ENCODE measurements at places on chromosomes 6 and 20.

- DNase-seq = no peak
Observed at GRCh38 chr20:53914091-53914780, 156.2 kb downstream of the BCAS1 start.

DNA sequence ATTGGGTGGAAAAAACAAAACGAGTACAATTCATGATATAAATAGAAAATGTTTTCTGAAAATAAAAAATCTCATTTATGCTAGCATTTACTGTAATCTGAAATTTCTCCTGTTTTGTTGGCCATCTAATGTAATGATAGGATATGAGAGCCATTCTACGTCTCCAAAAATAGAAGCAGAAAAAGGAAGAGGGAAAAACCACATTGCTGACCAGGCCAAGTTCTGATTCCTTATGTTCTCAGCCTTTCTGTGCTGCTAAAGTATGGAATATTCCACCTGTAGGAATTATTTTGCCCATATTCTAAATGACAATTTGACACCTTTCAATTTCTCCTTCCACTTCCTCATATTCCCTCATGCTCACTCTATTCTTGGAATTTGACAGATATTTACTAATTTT is 110.2 kb downstream of the TBXT start:
- no peak for DNase-seq

DNA sequence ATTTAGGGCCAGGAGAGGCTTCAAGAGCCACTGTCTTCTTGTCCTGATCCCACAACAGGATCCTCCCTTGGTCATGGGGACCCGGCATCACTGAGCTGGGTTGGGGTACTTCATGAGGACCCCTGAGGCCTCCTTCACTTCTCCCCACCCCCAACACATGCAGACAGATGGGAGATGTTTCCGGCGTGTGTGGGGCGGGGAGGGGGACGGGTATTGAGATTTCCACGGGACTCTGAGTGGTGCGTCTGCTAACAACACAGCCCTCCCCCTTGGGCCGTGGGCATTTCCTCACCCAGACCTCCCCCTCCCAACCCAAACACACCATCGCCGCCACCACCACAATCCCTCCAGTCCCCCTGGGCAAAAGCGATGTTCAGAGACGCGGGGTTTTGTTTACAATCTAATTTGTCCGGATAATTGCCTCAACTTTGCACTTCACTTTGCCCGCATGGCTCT is 906 bp upstream of the FOXP4 start:
- no peak for DNase-seq

DNA sequence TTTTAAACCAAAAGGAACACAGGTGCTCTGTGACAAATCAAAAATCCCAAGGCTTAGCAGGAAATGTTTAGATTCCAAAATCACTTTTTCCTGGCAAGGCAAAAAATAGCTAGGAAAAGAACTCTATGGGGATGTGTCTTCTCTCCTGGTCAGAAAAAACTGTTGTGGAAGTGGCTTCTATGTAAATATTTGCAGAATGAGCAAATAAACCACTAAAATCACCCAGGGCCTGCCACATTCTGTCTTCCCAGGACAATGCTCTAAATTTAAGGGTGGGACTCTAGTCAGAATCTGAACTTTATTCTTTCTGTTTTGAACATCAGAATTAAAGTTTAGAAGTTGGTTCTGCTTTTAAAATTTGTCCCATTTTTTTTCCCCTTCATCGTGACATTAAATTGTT is 29.3 kb downstream of the GCM1 start:
- DNase-seq = no peak

GRCh38 chr6:168190014-168190405 is 111.0 kb upstream of the FRMD1 start:
- DNase-seq = no peak

DNA sequence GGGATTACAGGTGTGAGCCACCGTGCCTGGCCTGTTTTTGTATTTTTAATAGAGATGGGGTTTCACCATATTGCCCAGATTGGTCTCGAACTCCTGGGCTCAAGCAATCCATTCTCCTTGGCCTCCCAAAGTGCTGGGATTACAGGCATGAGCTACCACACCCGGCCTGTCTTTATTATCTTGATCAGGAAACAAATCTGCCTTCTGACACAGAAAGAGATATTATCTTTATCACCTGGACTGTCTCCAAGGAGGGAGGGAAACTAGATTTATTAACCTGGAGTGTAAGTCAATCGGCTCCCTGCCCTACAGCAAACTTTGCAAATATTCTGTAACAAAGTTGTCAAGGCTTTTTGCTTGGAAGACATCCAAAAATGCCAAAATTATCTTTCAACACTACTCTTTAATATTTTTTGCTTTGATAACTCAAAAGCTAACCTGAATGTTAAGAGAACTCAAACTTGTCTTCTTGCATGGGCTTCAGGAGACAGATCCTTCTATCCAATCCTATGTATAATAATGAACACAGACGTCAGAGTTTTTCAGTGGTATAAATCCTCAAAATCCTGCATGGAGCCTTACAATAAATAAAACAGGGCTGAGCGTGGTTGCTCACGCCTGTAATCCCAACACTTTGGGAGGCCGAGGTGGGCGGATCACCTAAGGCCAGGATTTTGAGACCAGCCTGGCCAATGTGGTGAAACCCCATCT is 85.0 kb upstream of the LOC128125822 start:
- no peak for DNase-seq

GRCh38 chr20:31485450-31486339 is 10.6 kb downstream of the REM1 start:
- no peak for DNase-seq

- no peak for DNase-seq
Observed at GRCh38 chr6:82015526-82015925, 232.0 kb downstream of the IBTK start.

- DNase-seq = no peak
Observed at GRCh38 chr6:36301781-36302180, 31.9 kb downstream of the PNPLA1 start.

- no peak for DNase-seq
Observed at GRCh38 chr6:52213127-52213526, 27.0 kb downstream of the IL17A start.

GRCh38 chr6:36028088-36028876 is 674 bp downstream of the MAPK14 start:
- DNase-seq = peak; percentile 29

- DNase-seq = no peak
Observed at GRCh38 chr6:44667226-44667625, 279.7 kb downstream of the CDC5L start.

DNA sequence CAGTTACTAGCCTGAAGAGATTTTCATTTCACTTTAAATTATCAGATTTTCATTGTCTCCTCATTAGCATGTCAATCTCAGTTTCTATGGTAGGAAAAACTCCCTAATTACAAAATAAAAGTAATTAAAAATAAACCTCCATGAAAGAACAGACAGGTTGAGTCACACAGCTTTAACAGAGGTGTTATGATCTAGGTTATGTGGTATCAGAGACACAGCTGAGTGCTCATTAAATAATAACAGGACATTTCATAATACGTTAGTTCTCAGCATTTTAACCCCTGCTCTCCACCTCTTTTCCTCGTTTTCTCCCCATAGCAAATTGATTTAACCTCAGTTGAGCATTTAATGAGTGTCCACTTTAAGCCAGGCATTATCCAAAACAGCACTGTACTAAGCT is 21.9 kb downstream of the TPBG start:
- DNase-seq = no peak

DNA sequence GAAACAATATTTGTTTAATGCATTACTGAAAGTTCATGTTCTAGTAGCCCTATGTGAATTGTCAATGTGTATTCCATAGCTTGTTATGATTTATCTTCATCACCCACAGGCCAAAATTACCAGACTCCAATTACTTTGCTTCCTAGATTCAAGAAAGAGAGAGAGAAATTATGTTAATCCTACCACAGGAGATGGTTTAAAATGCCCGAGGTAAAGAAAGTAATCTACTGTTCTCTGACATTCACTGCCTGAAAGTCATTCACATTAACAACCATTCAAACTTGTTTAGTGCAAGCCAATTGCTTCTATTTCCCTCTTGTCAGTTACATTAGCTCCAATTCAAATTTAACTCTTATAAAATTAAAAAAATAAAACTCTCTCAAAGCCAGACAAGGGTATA is 260.4 kb upstream of the THEMIS start:
- no peak for DNase-seq

DNA sequence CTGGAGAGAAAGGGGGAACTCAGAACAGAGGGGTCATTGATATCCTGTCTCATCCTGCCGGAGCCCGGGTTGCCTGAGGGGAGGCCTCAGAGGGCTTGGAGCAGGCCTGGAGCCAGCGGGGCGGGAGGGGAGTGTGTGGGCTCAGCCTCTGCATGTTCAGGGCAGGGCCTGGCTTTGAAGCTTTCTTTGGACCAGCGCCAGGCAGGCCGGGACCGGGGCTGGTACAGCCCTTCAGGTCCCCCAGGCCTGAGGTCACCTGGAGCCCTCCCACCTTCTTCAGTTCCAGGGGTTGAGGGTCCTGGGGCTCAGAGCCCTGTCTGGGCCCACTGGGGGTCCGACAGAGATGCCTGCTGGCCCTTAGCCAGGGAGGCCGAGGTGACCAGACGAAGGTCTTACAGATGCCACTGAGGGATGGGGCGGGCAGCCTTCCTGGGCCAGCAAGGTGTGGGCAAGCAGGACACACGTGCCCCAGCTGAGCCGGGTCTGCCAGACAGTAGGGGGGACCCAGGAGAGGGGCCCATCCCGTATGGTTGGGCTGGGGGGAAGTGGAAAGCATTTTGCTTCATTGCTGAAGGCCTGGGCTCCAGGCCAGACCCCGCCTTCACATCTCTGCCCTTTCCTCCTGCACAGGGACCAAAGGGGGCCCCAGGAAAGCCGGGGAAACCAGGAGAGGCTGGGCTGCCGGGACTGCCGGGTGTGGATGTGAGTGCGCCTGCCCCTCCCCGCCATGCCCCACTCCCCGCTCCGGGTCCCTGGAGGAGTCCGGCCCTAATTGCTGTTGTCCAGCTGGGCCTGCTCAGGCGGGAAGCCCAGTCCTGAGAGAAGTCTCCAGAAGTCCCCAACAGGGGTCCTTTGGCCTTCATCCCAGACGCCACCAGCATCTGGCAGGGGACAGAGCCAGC is 2.0 kb downstream of the COL9A3 start:
- no peak for DNase-seq

DNA sequence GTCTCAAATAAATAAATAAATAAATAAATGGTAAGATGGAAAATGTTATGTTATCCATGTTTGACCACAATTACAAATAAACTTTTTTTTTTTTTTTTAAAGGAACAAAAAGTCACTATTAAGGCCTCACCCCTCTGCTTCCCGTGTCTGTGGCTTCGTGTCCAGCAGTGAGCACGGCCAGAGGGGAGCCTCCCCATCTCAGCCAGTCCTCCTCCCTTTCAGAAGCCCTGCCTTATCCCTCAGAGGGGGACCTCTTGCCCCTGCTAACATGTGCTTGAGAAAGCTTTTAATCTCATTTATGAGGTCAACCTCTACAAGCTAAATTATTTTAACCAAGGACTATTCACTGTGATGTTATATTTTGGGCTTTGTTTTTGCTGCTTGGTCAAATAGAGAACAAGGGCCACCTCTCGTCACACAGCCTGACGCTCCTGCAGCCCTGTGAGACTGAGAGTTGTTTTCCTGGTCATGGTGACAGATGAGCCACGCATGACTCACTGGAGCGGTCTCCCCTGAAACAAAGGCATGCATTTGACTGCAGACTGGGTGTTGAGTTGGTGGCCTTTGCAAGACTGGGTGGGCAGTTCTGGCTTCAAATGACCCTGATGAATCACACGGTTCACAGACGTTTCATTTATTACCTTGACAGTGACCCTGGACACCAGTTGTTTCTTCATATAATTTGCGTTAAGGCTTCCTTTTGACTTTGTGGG is 131.8 kb downstream of the TIAM2 start:
- peak; percentile 36 for DNase-seq

- no peak for DNase-seq
Observed at GRCh38 chr6:155887421-155887820, 431.8 kb upstream of the NOX3 start.

GRCh38 chr20:9439806-9440205 is 74.6 kb upstream of the LAMP5 start:
- DNase-seq = no peak

DNA sequence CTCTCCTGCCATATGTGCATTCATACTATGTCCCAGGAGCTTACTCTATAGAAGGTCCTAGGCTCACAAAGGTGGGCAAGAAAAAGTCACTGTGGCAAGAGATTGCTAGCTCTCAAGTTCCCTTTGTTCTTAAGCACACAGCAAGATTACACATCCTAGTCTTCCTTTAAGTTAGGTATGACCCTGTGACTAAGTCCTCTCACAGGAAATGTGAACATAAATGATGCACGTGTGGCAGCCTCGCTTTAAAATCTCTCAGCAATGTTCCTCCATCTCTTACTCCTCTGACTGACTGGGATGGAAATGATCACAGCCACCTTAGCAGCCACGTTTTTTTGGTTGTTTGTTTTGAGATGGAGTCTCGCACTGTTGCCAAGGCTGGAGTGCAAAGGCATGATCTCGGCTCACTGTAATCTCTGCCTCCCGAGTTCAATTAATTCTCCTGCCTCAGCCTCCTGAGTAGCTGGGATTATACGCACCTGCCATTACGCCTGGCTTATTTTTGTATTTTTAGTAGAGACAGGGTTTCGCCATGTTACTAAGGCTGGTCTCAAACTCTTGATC is 35.7 kb upstream of the HAO1 start:
- no peak for DNase-seq

DNA sequence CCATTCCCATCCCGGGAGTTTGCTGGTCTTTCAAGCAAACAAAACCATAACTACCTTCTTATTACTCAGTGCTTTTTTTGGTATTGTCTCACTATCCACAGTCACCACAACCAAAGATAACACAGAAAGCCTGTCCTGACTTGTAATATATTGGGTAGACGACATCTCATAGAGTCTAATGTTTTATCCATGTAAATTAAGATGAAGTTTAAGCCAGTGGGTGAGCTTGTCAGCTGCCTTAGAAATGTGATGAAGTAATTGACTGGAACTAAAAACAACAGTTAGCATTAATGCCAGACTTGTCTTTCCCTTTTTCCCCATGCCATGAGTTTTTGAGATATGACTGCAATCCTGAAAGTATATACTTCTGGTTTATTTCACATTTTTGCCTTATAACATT is 282.7 kb upstream of the PRDM1 start:
- no peak for DNase-seq

DNA sequence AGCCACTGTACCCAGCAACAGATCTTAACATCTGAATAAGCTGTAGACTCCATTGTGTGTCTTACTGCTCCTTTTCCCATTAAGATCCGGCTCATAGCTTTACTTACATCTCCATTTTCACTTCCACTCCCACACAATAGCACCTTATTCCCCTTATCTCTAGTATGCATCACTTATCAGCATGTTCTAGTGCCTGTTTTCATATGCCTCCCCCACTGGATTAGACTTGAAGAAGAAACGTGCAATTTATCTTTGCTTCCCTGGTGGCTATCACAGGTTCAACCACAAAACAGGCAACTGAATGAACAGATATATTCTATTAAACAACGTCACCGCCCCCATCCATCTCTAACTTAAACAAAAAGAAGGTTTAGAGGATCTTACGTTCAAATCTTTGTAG is 12.1 kb downstream of the SSR1 start:
- DNase-seq = no peak

GRCh38 chr6:116530436-116530835 is 15.0 kb downstream of the TRAPPC3L start:
- no peak for DNase-seq

- no peak for DNase-seq
Observed at GRCh38 chr20:59696476-59696875, 92.1 kb downstream of the PHACTR3 start.

All from GM10248 (cell line).